ENCODE measurements at places on chromosomes 6 and 20.

DNA sequence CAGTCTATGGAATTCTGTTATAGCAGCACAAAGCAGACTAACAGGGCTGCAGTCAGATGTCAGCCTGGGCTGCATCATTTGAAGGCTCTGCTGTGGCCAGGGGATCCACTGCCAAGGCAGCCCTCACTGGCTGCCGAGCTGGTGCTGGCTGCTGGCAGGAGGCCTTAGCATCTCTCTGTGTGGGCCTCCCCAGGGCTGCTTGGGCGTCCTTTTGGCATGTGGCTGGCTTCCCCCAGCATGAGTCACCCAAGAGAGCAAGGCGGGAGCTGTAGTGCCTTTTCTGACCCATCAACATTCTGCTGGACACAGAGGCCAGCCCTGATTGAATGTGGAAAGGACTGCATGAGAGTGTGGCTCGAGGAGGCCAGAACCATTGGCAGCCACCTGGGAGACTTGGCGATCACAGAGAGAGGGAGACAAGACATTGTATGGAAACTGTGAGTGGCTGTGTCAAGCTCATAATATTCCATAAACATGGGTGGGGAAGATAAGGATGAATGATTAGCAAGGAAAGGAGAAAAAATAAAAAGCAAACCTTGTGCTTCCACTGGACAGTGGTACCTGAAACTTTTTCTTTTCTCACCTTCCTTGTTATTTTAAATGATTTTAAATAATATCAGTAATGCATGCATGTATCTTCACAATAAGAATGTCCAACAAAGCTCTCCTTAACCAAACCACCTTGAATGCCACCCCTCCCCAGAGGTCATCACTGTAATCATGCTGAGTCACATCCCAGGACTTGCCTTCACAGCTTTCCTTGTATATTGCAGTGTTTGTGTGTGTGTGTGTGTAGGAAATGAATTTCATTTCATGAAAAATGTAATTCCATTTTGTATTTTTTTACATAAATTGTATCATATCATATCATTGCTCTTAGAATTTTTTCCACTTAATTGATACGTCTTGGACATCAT, 55.0 kb upstream of the VSX1 start:
- DNase-seq = peak; percentile 72

DNA sequence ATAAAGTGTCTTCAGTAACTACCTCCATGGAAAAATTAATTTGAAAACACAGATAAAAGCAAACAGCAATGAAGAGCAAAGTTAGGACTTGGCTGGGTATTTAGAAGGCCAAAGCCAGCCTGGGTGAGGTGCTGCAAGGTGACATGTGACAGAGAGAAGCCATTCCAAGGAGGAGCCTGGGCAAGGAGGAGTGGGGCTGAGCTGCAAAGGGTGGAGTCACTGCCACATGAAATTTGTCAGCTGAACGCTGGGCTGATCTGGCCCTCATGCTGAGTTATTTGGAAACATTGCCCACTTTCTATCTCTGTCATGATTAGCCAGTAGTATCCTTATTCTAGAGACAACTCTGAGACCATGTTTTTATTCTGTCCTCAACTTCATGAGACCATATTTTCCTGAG, 76.3 kb downstream of the PERP start:
- DNase-seq = no peak

DNA sequence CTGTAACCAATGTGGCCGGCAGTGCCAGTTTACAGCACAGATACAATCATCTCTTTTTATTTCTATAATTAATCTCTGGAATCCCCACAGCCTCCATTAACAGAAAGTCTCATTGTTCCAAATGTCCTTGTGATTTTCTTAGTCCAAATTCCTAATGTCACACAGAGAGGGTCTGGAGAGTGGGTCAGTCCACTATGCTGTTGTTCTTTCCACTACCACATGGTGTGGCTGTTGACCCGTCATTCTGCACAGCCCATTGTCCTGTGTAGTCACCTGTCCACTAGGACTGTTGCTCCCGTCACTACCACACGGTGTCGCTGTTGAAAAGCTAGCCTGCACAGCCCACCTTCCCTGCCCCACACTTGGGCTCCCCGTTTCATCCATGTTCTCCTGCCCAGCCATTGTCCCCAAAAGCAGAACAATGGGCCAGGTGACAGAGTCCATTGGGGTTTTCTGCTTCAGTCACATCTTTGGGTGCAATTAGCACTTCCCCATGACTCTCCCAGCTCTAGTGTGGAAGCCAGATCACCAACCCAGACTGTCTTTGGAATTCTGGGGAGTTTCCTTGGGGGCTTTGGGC, 8.6 kb upstream of the LBP start:
- peak; percentile 32 for DNase-seq

DNA sequence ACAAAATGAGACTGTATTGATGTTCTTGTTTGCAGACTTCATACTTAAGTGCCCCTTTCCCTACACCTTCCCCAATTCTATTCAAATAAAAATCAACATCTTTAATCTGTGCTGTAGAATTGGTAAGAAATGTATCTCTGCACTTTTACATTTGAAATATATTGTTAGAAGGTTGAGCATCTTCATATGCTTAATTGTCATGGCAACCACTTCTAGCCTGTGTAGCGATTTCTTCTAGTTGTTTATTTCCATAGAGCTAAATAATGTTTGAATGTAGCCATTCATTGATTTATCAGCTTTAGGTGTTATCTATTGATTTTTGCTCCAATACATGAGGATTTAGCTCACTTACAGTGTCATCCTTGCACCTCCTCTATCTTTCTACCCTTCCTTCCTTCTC, 37.7 kb upstream of the ZNFX1 start:
- no peak for DNase-seq

DNA sequence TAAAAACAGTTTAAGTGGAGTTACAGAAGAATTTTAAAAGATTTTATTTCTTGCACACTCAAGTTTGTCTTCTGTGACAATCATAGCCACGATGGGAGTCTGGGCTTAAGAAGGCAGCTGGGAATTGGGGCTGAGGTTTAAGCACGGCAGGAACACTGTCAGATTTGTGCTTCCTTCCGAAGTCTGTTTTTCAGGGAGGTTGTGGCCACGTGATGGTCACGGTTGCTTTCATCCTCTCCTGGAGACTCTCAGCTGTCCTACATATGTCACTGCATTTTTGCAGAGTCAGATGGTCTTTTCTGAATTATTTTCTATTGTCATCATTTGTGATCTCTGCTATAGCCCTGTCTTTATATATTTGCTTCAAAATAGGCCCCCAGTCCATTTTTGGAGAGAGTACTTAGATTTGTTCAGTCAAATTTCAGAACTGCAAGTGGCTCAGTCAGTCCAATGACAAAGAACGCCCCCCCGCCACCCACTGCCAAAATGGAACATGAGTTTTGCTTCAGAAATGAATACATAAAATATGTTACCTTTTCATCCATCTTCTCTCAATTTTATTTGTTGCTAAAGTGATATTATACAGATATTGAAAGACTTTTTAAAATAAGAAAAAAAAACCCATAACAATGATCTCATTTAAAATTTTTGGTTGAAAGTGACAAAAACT, 111.8 kb upstream of the ZFP64 start:
- no peak for DNase-seq

- DNase-seq = peak; percentile 77
Observed at GRCh38 chr6:39892490-39893129, 41.7 kb downstream of the MOCS1 start.

GRCh38 chr6:28335040-28335563, 846 bp downstream of the ZSCAN31 start:
- no peak for DNase-seq

DNA sequence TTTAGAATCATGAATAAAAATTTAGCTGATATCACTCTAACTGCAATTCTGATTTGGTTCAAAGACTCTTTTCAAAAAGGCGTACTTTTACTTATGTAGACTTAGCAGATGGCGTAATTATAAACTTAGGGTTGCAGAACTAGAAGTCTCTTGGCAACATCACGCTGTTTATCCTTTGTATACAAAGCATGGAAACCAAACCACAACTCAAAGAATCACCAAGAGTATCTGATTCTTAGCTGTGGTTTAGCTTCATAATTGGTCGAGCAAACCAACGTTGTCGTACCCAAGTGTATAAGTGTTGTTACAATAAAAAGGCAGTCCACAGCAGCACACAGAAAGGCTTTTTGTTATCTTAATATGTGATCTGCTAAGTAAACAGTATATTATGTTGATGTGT, 18.2 kb downstream of the STMND1 start:
- no peak for DNase-seq

DNA sequence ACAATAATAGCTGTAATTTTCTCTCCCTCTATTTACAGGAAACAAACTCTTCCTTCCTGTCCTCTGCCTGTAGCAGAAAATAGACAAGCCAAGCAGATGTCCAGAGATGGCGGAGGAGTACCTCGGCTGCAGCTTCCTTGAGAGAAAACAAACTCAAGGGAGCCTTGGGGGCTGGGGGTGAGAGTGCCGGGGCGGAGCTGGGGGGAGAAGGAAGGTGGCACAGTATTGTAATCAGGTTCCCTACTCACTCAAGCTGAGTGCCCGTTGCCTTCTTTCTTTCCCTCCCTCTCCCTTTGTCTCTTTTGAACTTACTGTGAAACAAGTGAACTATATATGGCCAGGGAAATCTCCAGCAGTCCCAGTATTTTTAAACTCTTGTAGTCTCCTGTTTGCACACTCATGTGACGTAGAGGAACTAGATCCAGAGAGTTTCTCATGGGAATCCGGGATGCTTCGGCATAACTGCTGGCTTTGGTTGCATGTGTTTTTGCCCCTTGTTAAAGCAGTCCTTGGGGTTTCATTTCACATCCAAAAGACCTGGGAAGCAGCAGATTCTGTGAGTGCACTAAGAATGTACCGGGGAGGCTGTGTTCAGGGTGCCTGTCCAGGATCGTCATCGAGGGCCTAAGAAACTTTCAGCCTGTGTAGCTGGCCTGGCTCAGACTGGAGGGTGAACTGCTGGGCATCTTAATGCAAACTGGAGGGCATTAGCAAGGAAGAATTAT, 44.6 kb upstream of the HDDC2 start:
- DNase-seq = no peak

DNA sequence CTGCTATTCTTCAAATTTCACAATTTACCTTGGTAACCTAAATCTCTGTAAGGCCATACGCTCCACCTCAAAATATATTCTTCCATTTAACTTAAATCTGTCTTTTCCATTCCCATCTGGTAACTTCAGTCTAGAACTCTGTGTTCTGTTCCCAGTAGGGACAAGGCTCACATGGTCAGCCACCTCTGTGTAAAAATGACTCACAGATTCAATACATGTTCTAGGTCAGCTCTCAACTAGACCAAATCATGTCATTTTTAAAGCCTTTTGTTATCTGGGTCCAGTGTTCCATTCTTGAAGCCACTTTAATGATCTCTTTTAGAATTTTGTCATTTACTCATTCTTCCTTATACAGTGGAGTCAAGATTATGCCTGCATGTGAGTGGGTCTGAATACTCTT, 315.6 kb upstream of the CITED2 start:
- DNase-seq = no peak

- DNase-seq = no peak
Observed at GRCh38 chr20:50704971-50705370, 13.6 kb upstream of the RIPOR3 start.

- DNase-seq = no peak
Observed at GRCh38 chr6:149313070-149313469, 4.4 kb upstream of the TAB2 start.
